EL (cell line): ENCODE measurements at places on chromosomes 16 and 17.
A peak's percentile ranks its signal among the peaks of the same experiment; 100 is the strongest.

DNA sequence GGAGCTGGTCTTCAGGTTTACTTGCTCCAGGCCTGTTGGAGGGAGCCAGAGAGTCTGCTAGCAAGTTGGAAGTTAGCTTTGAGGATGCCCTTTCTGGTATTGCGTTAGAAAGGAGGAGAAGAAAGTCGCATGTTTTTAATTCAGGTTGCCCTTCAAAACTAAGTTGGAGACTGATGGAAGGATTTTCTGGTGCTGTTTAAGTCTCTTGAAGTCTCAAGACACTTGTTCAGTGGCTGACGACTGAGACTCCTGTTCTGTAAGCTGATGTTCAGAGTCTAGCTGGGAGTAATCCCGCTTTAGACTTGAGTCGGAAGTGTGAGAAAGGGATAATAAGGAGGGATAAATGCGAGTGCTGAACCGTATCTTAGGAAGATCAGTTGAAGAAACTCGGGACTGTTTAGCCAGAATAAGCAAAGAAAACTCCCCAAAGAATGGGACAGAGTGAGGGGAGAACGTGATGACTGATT, 740 bp downstream of the AATF start:
- no peak for DNase-seq

DNA sequence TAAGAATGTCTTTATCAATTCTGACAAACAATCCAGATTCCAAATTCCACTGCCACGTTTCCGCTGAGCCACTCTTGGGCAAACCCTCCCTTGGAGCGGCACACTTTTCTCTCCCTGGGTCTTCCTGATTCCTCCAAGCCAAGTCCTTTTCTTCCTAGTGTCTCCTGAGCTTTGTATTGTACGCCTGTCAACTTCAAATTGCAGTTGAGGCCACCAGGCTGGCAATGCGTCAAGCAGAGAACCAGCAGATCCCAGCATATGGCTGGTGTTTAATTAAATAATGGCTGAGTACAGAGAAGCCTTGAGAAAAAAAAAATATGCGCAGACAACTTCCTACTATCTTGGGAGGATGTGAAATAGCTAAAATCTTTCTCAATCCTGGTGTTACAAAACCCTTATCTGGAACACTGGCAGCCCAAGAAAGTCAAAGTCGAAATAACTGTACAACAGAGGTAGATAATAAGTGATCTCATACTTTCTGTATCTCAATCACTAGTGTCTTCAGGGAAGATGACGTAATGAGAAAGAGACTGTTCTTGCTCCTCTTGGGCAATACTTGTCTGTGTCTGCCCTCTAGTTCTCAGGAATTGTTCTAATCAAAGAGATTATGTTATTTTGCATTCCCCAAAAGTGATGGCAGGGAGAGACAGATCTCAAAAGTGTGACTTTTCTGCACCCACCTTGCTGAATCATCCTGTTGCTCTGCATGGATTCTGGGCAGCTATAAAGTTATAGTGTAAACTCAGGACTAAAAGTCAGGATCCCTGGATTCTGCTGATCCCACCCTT, 15.0 kb downstream of the SMIM36 start:
- DNase-seq, result peak; percentile 8

DNA sequence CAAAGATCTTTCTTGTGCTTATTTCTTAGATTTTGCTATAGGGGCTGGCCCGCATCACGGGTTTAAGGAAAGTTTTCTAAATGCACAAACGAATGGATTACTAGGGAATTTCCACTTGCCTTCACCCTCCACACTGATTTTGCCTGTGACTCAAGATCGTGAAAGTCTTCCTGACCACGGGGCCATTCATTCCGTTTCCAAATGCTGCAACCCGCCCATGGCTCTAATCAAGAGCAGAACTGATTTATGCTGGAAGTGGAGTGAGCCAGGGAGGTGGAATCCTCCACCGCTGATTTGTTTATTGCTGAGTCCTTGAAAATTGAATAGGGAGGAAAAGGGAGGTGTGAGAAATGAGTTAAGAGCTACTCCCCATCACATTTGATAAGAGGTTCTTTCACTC, 52.4 kb downstream of the CA10 start:
- no peak for DNase-seq

DNA sequence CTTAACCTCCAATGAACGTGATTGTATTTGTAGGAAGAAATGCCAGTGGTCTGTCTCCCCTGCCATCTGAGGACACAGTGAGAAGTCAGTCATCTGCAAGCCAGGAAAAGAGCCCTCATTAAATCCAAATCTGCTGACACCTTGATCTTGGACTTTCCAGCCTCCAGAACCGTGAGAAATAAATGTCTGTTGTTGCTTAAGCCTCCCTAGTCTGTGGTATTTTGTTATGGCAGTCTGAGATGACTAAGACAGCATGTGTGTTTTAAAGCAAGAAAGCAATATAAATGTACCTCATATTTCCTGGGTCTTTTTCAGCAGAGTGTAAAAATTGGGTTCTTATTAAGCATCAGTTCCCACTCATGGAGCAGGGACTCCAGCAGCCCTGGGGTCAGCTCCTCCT, 177.9 kb upstream of the NLRP1 start:
- DNase-seq, result peak; percentile 12

GRCh38 chr16:26214581-26215174, 522.9 kb downstream of the HS3ST4 start:
- no peak for DNase-seq

DNA sequence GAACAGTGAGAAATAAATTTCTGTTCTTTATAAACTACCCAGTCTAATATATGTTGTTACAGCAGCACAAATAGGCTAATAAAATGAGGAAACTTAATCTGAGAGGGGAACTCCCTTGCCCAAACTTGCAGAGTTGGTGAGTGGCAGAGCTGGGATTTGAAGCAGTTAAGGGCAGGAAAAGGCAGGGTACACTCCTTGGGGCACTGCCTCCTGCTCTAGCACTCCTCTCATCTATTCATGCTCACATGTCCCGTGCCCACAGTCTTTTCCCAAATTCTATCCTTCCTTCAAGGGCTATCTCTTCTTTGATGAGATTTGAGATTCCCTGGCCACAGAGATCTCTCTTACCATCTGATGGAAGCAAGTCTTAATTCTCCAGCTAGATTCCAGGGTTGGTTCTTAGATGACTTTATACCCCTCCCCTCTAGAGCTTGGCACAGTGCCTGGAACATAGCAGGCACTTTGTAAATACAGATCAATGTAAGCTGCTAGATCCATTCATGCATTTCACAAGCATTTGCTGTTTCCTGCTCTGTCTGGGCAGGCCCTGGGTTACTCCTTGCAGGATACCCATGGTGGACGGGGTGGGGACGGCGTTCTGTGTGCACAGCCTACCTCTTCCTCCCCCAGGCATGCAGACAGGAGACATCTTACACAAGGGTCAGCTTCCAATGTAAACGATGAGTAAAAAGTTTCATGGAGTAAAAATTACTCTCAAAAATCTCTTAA, 39.2 kb upstream of the ABCC12 start:
- DNase-seq, result peak; percentile 32

DNA sequence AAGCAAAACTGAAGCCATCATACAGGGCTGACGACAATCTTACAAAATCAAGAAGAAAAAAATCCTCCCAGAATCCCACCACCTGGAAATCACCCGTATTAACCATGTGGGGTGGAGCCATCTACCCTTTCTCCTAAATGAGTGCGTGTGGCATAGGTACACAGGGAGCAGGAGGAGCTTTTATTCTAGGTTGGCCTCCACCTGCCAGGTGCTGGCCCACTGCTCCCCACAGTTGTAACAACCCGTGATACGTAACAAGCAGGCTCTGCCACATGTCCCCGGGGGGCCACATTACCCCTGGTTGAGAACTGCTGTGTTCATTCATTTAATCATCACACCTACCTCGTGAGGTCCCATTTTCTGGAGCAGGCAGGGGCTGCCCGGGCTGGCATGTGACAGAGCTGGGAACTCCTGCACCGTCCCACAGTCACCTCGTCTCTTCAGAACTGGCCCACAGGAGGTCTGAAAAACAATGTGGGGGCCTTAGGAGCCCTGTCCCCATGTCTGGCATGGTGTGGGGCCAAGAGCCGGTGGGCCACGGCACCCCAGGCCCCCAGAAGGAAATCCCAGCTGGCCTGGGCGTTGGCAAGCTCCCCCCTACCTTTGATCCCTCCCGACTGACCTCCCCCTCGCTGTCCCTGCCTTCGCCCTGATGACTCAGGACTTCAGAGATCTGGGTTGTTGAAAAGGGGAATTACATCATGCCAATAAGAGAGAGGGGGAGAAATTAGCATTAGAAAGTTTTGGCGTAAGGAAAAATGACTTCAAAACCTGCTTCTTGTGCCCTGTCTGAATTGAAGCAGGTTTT, 12.9 kb downstream of the CMIP start:
- peak; percentile 76 for DNase-seq

GRCh38 chr17:73430165-73430680, 118.4 kb upstream of the CDC42EP4 start:
- DNase-seq, result no peak

DNA sequence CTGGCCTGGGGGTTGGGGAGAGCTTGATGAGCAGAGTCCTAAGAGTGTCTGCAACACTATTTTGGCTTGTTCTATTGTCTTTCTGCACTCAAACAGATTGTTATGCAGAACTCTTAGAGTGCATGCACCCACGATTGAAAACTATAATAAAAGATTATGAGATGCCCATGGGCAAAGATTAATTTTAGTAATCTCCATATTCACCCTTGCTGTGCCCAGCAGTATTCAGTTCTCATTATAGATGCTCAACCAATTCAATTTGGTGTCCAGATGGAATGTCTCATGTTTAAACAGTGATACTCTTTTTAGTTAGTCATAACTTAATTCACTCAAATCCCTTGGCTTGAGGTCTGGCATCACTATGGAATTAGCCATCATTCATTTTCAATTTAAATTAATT, 952.5 kb downstream of the CDH8 start:
- DNase-seq, result no peak

- no peak for DNase-seq
Observed at GRCh38 chr17:80796430-80796861, 195.2 kb upstream of the CHMP6 start.
